ENCODE measurements at places on chromosomes 12 and 14.
A peak's percentile ranks its signal among the peaks of the same experiment; 100 is the strongest.

GRCh38 chr14:21902561-21903181 is 229.1 kb upstream of the OR4E1 start:
- DNase-seq = no peak

DNA sequence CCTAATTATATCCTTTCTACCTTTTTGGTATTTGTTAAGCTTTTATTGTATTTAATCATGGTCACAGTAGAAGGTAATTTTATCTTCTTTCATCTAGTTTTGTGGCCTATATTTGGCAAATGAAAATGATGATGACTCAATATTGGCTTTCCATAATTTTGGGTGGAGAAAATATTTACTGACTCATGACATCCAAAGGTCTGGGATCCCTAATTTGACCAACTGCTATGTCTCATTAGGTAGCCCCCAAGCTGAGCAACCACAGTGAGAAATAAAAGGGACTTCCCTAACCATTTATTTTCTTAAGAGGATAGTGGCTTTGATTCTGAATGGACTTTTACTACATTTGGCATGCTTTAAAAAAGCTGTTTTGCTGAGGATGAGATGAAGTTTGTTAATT is 289.5 kb downstream of the RMST start:
- no peak for DNase-seq

- peak; percentile 76 for DNase-seq
These were observed 40.6 kb upstream of the CDKN3 start for GRCh38 chr14:54356172-54356571.

GRCh38 chr14:72558721-72559120 is 335.2 kb downstream of the DPF3 start:
- peak; percentile 96 for DNase-seq
